ENCODE measurements at places on chromosomes 6 and 20.

GRCh38 chr20:3711484-3711941 is 887 bp downstream of the SIGLEC1 start:
- no peak for DNase-seq

GRCh38 chr20:15022921-15023320 is 685.5 kb upstream of the FLRT3 start:
- DNase-seq, result no peak

GRCh38 chr6:137882225-137882961 is 15.3 kb downstream of the TNFAIP3 start:
- no peak for DNase-seq

DNA sequence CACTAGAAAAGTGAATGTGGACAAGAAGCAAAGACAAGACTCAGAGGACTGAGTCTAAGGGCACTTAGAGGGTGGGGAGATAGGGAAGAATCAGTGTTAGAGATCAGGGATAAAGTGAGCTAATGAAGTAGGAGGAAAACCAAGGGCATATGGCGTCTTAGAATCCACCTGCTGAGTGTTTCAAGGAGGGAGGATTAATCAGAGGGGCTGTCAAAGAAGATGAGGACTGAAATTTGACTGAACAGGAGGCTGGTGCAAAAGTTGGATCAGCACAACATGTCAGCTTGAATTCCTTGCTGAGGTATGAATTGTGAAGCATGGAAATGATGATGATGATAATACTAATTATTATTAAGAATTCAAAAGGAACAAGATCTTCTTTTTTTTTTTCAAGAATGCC is 39.4 kb downstream of the PLCB4 start:
- no peak for DNase-seq

- DNase-seq, result no peak
Measured at GRCh38 chr20:36320261-36320897, 14.2 kb downstream of the DLGAP4 start.

GRCh38 chr6:161660666-161661571 is 387.1 kb upstream of the AGPAT4 start:
- DNase-seq, result no peak

DNA sequence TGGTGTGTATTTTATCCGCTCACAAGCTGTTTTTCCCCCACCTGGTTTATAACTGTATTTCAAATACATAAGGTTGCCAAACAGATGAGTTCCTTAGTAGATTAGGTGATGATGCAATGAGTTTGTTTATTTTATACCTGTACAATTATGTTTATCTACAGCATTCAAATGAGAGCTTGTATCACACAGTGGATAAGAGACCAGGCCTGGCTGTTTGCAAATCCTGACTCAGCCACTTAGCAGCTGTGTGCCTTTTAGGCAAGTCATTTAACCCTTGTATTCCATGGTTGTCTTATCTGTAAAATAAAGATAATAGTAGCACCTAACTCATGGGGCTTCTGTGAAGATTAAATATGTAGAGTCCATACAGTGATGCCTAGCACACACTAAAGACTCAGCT is 143.7 kb downstream of the MOXD1 start:
- DNase-seq, result no peak

DNA sequence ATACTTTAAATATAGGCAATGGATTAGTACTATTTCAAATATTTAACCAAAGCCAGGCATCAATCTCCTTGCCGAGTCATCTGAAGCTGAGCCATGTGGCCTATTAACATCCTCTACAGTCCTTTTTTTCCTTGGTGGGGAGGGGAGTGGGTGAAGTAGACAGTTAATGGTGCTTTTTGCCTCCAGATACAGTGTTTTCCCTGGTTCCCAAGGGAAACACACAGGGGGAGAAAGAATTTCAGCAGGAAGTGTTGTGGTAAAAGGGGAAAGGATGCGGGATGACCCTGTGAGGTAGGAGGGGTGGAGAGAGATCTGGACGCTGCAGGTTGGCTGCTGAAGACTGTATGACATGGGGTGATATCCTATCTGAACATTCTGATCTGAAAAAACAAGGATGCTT is 9.6 kb downstream of the CLDN20 start:
- DNase-seq, result peak; percentile 21

- DNase-seq, result no peak
Measured at GRCh38 chr6:139181236-139181635, 46.4 kb downstream of the HECA start.

- DNase-seq, result no peak
Measured at GRCh38 chr6:129719692-129720091, 9.7 kb upstream of the ARHGAP18 start.

- no peak for DNase-seq
Measured at GRCh38 chr20:47773371-47773786, 11.9 kb downstream of the SULF2 start.

- no peak for DNase-seq
Measured at GRCh38 chr20:49984426-49985153, 1.8 kb downstream of the SNAI1 start.

- no peak for DNase-seq
Measured at GRCh38 chr6:15675536-15676220, 12.8 kb upstream of the DTNBP1 start.

DNA sequence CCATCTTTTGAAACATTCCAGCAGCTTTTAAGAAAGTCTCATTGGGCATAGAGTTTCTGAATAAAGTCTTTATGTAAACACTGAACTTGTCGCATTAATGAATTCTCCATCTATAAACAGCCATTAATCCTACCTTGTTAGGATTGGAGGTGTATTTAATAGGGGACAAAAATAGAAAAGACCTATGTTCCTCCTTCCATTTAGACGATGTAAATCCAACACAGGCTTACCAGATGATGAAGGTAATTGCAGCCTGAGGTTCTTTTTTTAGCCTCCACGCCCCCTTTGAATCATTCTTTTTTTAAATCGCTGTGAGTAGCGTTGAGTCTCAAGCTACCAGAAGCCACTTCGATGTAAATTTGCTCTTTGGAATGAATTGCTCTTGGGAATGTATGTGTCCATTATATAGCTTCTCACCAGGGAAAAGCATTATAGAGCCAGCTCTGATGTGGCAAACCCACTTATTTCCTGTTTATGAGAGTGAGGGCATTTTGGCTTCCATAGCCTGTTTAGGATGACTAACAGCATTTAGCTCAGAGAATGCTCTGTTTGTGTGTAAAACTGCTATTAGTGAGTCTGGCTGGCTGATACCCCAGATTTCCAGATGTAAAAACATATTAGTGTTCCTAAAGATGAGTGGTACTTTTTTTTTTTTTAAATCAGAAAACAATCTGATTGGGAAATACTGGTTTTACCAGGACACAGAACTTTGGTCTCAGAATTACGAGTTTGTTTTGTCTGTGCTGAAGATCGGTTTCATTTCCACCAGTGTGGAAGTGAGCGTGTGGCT is 74.9 kb upstream of the CLDN20 start:
- no peak for DNase-seq

DNA sequence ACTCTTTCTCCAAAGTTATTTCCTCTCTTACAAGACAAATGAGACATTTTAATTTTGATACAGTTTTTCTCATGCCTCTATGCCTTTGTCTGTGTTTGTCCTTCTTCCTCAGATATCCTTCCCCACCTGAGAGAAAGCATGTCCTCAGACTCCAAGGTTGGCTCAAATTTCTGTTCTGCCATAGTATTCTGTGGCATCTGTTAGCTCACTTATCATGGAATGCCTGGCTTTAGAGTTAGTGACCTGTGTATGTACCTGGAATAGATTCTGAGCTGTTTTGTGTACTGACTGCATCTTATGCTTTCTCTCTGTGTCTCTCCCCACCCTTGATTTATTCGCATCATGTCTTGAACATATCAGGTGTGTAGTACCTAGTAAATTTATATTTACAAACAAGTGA is 90.0 kb downstream of the CENPW start:
- DNase-seq, result no peak

DNA sequence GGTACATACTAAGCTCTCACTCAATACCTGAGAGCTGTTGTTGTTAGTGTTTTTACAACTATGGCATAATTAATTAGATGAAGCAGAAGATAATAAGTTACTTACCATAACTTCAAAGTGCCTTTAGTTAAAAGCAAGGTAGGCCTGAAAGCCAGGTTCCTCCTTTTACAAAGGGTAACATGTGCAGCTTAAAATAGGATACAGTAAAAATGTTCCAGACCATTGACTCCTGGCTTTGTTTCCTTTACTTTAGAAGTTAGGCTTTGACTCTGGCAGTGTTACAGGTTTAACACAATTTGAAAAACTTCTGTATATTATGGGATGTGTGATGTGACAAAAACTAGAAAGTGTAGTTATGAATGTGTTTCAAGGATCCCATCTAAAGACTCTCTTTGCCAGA is 522.5 kb downstream of the EPM2A start:
- DNase-seq, result no peak

DNA sequence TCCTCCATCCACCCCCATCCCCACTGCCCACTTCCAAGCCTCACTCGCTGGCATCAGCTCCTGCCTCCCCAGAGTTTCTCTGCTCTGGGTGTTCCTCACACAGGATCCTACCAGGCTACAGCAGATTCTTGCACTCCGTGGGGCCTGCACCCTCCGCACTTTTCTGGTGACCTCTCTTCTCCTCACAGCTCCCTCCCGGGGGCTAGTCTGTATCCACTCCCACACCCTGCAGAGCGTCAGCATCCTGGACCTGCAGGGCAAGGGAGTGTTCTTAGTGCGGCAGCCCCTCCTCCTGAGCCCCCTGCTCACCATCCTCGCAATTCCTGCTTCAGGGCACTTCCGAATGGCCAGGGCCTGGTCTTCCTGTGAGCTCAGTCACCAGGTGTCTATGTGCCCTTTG is 224.2 kb downstream of the DLL1 start:
- DNase-seq, result no peak

- peak; percentile 31 for DNase-seq
Measured at GRCh38 chr6:34248198-34248726, 544 bp downstream of the SMIM29 start.

GRCh38 chr6:168783720-168784119 is 342.7 kb downstream of the SMOC2 start:
- DNase-seq, result no peak

GRCh38 chr6:125787791-125788190 is 3.0 kb upstream of the NCOA7 start:
- DNase-seq, result no peak

DNA sequence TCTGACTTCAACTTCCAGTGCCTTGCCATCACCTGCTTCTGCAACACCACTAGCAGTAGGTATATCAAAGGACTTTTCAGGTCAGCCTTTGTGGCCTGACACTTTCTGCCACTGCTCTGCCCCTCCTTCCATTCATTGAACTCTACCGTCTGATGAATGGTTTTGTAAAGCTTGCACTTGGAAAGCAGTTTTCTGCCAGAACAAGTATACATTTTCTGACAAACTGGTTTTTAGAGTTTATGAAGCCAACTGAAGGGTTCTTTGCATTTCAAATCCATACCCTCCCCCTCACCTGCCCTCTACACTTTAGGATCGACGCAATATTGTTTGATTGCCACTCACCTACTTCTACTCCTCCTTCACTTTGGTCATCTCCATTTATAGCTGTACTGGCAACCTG is 603.1 kb downstream of the HACE1 start:
- no peak for DNase-seq

- DNase-seq, result peak; percentile 59
Measured at GRCh38 chr6:43269273-43270007, 26.2 kb downstream of the TTBK1 start.

- DNase-seq, result no peak
Measured at GRCh38 chr20:34350095-34350494, 13.0 kb upstream of the ITCH start.

GRCh38 chr20:6702144-6702543 is 65.3 kb upstream of the BMP2 start:
- DNase-seq, result no peak

DNA sequence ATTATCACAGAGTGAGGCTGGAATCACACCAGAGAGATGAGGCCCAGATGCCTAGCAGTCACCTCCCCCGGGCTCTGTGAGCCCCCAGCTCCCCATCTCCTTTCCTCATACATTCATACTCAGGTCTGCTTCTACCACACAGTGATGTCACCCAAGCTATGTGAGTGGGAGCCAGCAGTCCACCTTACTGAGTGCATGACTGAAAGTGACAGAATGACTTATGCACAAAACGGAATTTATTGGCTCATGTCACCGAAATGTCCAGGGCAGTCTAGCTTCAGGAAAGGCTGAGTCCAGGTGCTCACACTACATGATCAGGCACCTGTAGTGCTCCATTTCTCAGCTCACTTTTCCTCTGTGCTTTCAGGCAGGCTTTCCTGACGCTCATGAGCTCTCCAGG is 36.7 kb upstream of the CCN6 start:
- DNase-seq, result no peak

DNA sequence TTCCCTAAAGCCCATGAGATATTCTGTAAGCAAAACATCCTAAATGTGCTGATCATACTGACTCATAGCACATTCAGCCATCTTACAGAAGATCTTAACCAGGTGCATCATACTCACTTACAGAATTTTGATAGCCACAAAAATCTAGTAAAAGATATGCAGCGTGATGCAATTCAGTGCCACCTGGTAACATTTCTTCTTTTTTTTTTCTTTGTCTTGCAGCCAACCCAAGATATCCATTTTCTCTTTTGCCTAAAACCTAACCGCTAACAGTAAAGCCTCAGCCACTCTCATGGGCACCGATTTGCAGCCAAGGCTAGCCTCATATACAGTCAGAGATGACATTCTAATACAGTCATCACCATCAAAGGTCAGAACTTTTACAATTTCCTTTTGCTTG is 293.3 kb downstream of the HACE1 start:
- DNase-seq, result no peak

DNA sequence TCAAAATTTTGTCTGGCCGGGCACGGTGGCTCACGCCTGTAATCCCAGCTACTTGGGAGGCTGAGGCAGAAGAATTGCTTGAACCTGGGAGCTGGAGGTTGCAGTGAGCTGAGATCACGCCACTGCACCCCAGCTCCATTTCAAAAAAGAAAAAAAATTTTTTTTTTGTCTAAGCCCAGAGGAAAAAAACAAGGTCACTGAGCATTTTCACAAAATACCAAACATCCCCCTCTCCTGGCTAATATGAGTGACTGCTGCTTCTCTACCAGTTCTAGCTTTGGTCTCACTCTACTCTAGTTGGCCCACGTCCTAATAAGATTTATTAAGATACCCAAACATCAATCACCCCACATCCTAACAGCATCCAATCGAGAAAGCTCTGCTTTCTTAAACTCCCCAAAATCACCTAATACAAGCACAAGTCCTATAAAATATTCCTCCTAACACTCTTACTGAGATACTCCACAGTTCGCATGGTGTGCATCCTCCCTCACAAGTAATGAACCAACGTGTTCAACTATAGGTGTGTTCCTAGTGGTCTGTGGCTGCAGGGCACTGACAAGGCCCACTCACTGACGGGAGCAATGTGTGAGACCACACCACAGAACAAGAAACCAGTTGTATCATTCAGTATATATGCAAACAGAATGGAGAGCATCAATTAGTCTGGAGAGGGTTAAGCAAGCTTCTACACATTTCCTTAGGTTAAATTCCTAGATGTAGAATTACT is 64.2 kb downstream of the FKBP5 start:
- no peak for DNase-seq

GRCh38 chr6:136546331-136546730 is 3.9 kb downstream of the MAP7 start:
- no peak for DNase-seq

Data from iPS-NIHi11 (cell line).